Activated CD8-positive, alpha-beta T cell treated with anti-CD3 and anti-CD28 coated beads for 36 hours (primary cell): ENCODE measurements at places on chromosomes 4 and X.

DNA sequence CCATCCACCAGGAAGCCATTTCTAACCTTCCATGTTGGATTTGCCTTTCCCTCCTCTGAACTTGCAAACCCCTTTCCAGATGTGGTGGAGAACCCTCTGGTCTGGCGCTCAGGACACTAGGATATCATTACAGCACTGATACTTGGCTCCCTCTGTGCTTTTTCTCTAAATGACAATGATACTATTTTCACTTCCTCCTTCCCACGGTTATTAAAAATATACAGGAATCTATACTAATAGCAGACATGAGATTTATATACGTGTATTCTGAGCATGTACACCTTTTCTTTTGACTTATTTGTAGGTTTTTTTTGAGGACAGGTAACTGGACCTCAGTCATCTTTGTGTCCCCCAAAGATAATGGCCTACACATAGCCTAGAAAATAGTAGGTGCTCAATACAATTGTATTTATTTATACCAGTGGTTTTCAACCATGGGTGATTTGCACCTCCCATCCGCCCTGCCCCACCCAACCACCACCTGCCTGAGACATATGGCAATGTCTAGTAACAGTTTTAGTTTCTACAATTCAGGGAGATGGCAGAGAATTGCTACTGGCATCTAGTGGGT, 60.4 kb upstream of the PLAC8 start:
- no peak for DNase-seq

DNA sequence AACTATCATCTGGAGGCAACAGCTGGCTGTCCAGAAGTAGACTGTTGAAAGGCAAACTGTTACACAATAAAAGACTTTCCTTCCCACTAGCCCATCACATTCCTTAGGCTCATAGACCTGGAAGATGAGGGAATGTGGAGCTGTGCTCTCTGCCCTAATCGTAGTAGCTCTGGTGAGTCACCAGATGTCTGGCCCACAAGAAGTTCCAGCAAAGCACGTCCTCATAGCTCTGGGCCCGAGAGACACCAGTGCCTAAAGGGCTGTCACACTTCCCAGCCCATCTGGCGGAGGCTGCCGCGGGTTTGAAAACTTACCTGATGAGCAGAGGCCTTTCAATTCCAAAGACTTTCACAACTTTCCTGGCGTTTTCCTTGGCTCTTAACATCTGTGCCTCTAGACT, 81.7 kb upstream of the STOX2 start:
- no peak for DNase-seq

GRCh38 chr4:21656832-21657231, 291.7 kb downstream of the KCNIP4 start:
- no peak for DNase-seq

GRCh38 chr4:185745891-185746290, 66.1 kb downstream of the SORBS2 start:
- no peak for DNase-seq

DNA sequence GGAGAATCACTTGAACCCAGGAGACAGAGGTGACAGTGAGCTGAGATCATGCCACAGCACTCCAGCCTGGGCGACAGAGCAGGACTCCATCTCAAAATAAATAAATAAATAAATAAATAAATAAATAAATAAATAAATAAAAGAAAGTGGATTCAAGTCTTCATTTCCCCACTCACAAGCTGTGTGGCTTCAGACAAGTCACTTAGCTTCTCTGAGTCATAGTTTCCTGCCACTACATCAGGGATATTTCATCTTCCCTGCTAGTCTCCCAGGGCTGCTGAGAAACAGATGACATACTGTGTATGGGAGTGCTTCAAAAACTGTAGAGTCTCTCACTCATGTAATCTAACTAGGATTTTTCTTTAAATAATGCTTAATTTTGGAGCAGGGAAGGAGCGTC, 37.2 kb downstream of the TBC1D9 start:
- no peak for DNase-seq

DNA sequence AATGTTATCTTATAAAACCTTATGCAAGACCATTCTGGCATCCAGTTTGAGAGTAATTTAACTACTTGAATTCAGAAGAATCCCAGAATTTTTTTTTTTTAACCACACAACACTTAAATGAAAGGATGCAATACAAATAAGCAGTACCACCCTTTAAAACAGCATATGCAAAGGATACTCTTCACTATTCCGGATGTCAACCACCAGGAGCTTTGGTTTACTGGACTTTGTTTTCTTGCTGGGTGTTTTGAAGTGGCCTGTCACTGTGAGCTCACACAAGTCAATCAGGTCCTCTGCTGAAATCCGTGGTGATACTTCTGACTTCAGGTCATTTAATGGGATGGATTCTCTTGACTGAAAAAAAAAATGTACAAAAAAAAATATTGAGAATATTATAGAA, 200.0 kb downstream of the TBCK start:
- no peak for DNase-seq

- no peak for DNase-seq
Measured at GRCh38 chrX:132044953-132045352, 21.9 kb downstream of the STK26 start.

- DNase-seq, result peak; percentile 10
Measured at GRCh38 chr4:6999172-7000086, 43.7 kb upstream of the TADA2B start.

- DNase-seq, result no peak
Measured at GRCh38 chr4:176769514-176769913, 23.2 kb downstream of the VEGFC start.

DNA sequence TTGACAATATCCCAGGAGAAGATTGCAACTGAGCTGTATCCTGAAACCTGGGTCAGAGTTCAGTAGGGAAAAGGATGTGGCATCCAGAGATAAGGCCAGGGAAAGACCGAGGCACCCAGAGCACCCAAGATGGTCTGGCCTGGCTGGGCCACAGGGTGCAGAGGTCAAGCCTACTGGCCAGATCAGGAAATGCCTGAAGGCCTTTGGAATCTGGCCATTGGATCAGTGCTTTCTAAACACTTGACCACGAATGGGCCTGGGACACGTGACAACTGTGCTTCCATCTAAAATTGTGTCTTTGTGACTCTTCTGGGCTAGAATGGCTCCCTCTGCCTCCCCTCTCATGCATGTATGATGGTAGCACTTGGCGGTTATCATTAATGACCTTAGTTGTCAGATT, 316.9 kb downstream of the EVC2 start:
- no peak for DNase-seq

GRCh38 chr4:3416821-3417221, 24.9 kb upstream of the HGFAC start:
- no peak for DNase-seq

GRCh38 chr4:148749403-148749802, 307.2 kb upstream of the NR3C2 start:
- no peak for DNase-seq
